ENCODE measurements at places on chromosomes 5 and 9.

GRCh38 chr5:179585941-179586401, 35.6 kb downstream of the RUFY1 start:
- H3K4me1 ChIP-seq = no peaks in the 10 kb centered on the region
- H3K4me3 ChIP-seq = no peak overlapping the region
- H3K36me3 ChIP-seq = peaks cover 24% of the 10 kb centered on the region
- no peak for DNase-seq

- peak overlapping the region; percentile 92 for H3K4me3 ChIP-seq
- H3K27ac ChIP-seq = no peak overlapping the region
- H3K27me3 ChIP-seq = peaks cover 49% of the 10 kb centered on the region
Measured at GRCh38 chr9:101029315-101030085, 973 bp downstream of the PLPPR1 start.

- H3K27me3 ChIP-seq = no peaks in the 10 kb centered on the region
- no peaks in the 10 kb centered on the region for H3K4me1 ChIP-seq
- H3K27ac ChIP-seq = no peak overlapping the region
- no peak overlapping the region for H3K4me3 ChIP-seq
Measured at GRCh38 chr5:87074934-87075541, 192.6 kb upstream of the RASA1 start.

GRCh38 chr5:116420540-116420939, 154.1 kb downstream of the SEMA6A start:
- no peak overlapping the region for H3K27ac ChIP-seq
- DNase-seq = no peak
- no peak overlapping the region for H3K4me3 ChIP-seq
- H3K27me3 ChIP-seq = no peaks in the 10 kb centered on the region
- H3K4me1 ChIP-seq = peaks cover 7% of the 10 kb centered on the region

GRCh38 chr5:39063037-39063436, 11.2 kb downstream of the RICTOR start:
- DNase-seq = no peak
- H3K27me3 ChIP-seq = no peaks in the 10 kb centered on the region
- H3K4me3 ChIP-seq = no peak overlapping the region
- H3K4me1 ChIP-seq = peaks cover 15% of the 10 kb centered on the region

- H3K4me1 ChIP-seq = peaks cover 4% of the 10 kb centered on the region
- H3K36me3 ChIP-seq = no peaks in the 10 kb centered on the region
- H3K27ac ChIP-seq = peak within 1 kb of the TSS; percentile 90
- peak; percentile 55 for DNase-seq
- H3K4me3 ChIP-seq = peak within 1 kb of the TSS; percentile 71
Measured at GRCh38 chr5:73448463-73449136, at the start of gene FOXD1. FOXD1 (minus strand) TSS chr5:73448777; CDS start chr5:73448362, 415 bp downstream.

All from progenitor cell of endocrine pancreas (in vitro differentiated cells).